ENCODE measurements at places on chromosomes 6 and 20.

DNA sequence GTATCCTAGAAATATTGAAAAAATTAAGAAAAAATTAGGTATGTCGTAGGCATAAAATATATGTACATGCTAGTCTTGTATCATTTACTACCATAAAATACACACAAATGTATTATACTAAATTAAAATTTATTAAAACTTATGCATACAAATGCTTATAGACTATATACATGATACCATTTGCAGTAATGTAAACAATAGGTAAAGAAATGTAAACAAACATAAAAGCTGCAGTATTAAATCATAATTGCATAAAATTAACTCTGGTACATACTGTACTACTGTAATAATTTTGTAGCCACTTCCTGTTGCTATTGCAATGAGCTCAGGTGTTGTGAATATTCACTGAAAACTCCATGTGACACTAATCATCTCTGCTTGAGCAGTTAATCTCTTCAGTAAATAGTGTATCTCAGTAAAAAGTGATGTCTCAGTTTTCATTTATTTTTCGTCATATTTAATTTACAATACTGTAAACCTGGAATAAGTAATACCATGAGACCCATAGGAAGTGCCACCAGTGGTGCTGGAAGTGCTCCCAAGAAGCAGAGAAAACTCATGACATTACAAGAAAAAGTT, 29.3 kb downstream of the RALGAPB start:
- no peak for DNase-seq

DNA sequence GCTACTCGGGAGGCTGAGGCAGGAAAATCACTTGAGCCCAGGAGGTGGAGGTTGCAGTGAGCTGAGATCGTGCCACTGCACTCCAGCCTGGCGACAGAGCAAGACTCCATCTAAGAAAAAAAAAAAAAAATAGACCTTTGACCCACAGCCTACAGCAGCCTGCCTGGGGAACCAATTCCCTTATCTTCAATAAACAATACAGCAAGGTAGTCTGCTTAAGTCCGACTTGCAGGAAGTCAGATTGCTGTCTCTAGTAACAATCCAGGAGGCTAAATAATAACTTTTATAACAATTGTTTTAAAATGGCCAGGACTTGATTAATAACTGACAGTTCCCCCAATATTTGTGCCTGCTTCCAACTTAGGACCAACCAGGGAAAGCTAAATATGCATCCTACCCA, 13.3 kb upstream of the HLA-DRA start:
- DNase-seq = no peak

DNA sequence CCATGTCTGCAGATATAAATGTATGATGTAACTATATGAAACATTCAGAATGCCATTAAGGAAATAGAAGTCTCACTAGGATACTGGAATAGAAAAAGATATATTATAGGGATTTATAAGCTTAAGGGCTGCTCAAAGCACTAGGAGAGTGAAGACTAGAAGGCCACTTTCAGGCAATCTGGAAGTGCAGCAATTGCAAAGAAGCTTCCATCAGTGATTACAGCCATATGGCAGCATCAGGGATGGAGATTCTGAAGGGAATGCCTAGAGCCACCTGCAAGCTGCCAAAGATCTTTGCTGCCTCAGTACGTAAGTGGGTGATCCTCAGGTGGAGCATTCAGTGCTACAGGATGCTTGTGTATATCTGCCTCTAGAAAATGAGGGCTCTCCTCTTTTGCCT, 796.2 kb upstream of the EPHA7 start:
- DNase-seq = no peak

DNA sequence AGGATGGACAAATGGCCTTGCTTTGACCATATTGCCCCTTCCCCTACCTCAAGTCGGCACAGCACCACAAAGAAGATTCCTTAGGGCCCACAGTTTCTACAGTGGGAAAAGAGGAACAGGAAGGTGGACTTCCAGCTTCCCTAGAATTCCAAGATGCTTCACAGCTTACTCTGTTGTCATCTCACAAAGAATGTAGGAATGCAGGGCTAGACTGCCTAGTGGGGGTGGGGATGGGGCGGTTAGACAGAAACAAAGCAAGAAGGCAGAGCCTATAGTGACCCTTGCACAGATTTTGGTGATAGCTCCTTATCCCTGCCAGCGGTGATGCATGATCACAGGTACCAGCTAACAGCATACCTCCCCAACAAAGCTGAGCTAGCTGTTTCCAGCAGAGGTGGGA, 607.6 kb upstream of the MAN1A1 start:
- no peak for DNase-seq

- no peak for DNase-seq
These were observed 96.2 kb upstream of the BTN3A2 start for GRCh38 chr6:26268659-26269402.

DNA sequence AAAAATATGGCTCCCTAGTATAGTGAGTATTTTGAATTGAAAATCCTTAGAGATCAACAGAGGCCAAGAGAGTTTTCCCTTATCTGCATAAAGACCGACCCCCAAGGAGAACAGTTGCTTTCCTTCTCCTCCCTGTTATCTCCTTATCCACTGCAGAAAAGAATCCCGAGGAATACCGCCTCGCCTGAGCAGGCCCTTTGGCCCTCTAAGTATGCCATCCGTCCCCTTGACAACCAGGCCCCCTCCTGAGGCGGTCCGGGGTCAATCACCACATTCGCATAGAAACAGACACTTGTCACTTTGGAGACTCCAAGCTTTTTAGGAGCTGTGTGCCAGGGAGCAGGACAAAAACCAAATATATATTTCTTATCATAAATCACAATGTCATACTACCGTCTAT, 15.9 kb upstream of the GGTLC1 start:
- DNase-seq = no peak

GRCh38 chr6:70725817-70726415, 58.2 kb downstream of the SMAP1 start:
- DNase-seq = no peak

DNA sequence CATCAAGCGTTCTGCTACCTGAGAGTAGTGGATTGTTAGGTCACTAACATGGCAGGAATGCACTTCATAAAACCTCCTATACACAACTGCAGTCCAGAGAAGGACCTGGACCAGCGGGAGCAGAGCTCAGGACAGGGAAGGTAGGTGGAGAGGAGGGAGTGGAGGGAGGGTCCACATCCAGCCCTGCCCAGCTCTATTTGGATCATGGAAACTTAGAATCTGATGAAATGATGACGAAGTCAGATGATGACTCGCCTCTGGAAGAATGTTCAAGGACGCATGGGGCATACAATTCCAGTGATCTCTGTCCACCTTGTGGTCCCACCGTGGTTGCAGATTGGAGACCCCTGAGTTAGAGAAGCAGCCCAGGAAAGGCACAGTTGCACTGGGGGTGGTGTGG, 68.8 kb downstream of the CLIC5 start:
- DNase-seq = no peak

DNA sequence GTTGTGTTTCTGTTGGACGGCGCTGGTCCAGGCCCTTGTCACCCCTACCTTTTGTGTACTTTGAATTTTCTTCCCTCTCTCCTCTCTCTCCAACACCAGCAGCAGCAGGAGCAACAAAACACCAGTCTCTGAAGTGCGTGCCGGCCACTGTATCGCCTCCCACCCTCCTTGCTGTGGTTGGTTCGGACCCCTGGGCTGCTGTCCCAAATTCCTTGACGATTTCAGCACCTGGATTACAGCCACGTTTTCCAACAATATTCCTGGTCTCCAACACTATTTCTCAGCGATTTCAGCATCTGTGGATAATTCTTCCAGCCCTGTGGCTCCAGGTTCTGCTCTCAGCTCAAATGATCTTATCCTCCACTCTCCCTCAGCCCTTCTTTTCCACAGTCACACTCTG, 11.8 kb downstream of the MAS1 start:
- no peak for DNase-seq

DNA sequence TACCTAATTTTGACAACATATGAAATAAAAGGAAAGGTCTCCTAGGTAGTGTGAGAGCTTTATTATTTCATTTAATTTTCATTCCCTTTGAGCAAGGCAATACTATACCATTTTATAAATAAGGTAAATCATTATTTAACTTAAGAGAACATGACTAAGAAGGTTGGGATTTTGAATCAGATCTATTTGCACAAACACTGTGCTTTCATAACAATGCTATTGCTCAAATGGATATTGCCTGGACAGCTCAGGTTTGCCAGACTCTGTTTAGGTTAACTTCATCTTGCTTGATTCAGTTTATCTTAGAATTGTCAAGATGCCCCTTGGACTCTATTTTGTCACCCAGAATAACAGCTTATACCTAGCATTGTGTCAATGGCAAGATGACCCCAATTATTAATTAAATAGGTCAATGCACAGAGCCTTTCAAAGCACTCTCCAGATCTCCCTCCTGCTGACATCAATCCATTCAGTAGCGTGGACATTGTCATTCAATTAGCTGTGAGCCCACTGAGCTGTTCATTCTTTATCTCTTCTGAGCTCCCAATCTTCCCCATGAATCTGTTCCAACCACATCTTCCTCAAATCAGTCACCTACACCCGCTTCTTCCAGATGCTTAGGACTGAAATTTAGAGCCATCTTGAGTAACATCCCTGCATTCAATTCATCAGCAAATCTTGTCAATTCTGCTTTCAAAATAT, 42.1 kb upstream of the TMEM30A start:
- no peak for DNase-seq

DNA sequence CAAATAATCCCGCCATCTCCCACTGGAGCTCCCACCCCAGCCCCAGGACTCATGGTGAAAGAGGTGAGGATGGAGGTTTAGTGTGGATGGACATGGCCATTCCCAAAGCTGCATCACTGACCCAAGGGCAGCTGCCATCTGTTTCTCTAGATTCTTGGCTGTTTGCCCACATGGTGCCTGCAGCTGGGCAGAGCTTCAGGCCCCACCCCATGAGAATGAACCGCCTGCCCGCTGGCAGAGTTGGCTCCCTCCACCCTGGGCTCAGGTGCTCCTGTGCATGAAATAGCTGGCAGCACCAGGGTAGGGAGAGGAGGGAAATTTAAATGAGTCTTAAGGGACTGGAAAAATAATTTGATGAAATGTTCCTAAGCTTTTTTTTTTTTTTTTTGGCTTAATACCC, 17.4 kb downstream of the SCML4 start:
- peak; percentile 10 for DNase-seq

- DNase-seq = no peak
These were observed 132.4 kb upstream of the ADGRF1 start for GRCh38 chr6:47174502-47175023.
